Stimulated activated CD8-positive, alpha-beta memory T cell treated with anti-CD3 and anti-CD28 coated beads, Interleukin-15, amount 100 ng/mL, for 1 hour (primary cell): ENCODE measurements at places on chromosomes 16 and 17.
A peak's percentile ranks its signal among the peaks of the same experiment; 100 is the strongest.

DNA sequence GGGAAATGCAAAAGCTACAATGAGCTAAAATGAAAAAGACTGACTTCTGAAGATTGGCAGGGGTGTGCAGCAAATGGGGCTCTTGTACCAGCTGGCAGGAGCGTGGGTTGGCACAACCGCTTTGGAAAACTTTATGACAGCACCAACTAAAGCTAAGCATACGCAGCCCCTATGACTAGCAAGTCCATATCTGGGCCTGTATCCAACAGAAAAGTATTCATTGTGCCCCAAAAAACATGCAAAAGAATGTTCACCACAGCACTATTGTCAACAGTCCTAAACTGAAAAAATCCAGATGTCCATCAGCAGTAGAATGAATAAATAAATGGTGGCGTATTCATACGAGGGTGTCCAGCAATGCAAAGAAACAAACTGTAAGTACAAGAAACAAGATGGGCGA, 22.6 kb upstream of the ITGA3 start:
- no peak for DNase-seq

DNA sequence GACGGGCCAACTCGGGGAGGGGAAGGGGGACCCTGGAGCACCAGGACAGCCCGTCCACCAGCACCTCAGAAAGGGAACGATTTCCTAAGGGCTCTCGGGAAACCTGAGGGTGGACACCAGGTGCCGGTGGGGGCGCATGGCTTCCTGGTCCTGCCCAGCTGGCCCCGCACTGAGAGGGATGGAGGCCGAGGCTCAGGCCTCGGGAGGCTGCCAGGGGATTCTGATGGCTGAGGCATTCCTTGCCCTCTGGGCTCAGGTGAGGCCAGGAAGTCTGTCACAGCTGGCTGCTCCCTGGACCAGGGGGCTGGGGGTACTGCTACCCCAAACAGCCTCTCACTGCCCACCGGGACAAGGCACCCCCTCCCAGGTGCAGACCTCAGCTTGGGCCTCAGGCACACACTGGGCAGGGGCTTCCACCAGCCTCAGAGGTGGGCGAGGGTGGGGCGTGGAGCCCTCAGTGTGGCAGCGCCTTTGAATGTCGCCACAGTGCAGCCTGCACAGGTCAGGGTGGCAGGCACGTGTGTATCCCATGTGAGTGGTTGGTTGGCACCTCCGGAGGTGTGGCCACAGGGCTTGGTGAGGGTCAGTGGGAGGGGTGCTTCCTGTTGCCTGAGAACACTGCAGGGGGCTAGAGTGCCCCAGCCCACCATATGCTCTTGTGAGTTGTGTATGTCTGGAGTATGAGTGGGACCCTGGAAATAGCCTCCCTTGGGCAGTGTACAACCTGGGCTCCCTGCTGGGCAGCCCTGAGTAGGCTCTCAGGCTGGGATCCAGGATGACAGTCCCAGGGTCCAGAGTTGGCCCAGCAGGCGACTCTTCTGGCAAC, 3.9 kb upstream of the FSCN2 start:
- DNase-seq = no peak

DNA sequence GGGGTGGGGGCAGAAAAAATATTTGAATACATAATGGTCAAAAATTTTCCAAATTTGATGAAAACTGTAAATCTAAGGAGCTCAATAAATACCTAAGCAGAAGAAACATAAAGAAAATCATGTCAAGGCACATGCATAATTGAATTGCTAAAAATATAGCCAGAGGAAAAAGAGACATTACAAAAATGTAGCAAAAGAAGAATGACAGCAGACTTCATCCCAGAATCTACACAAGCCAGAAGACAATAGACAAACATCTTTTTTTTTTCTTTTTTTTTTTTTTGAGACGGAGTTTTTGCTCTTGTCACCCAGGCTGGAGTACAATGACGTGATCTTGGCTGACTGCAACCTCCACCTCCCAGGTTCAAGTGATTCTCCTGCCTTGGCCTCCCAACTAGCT, 62.0 kb upstream of the ATP2A3 start:
- no peak for DNase-seq

DNA sequence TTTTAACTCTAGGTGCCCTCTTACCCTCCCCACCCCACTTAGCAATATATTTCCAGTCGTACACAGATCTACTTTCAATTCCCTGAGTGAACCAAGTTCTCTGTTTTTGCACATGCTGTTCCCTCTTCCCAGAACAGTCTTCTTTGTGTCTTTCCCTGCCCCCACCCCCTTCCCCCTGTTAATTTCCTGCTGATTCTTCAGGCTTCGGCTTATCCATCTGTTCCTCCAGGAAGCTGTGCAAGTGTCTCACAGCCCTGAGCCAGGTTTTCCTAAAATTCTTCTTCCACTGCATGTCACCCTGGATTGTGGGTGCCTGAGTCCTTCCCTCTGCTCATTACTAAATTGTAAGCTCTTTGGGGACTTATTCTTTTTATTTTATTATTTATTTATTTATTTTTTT, 12.4 kb upstream of the SPOP start:
- DNase-seq = no peak

DNA sequence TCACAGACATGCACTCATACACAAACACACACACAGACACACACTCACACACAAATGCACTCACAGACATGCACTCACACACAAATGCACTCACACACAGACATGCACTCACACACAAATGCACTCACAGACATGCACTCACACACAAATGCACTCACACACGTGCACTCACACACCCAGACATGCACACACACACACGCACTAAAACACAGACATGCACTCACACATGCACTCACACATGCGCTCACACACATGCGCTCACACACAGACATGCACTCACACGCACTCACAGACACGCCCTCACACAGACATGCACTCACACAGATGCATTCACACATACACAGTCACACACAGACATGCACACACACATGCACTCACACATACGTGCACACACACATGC, 2.7 kb upstream of the ZNF469 start:
- DNase-seq = no peak

- DNase-seq = no peak
Measured at GRCh38 chr17:73304971-73305812, 6.6 kb downstream of the CDC42EP4 start.

GRCh38 chr16:7714775-7715174, 382.1 kb downstream of the RBFOX1 start:
- no peak for DNase-seq

- DNase-seq = no peak
Measured at GRCh38 chr17:65388911-65389310, 172.5 kb downstream of the AXIN2 start.

DNA sequence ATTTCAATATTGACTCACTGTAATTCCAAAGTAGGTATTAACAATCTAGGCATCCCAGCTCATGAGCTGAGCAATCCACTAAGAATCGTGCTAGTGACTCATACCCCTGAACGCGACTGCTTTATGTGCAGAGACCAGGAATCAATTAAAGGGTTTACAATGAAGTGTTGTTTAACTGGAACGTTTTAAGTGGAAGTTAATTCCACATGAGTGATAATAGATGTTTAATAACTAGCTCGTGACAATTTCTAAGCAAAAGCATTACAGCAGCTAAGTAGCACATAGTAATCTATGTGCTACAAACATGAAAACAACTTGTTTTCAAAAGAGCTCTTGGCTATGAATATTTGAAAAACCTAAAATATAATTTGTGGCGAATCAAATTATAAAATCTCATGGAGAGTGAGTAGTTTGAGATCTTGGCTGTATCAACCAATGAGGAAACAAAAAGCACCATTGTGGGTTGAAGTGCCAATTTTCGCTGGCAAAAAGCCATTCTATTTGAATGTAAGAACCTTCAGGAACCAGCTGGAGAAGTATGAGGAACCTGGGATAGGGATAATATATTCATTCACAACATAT, 9.4 kb downstream of the GJC1 start:
- DNase-seq = no peak

- DNase-seq = no peak
Measured at GRCh38 chr17:40448639-40449261, 5.5 kb downstream of the IGFBP4 start.

DNA sequence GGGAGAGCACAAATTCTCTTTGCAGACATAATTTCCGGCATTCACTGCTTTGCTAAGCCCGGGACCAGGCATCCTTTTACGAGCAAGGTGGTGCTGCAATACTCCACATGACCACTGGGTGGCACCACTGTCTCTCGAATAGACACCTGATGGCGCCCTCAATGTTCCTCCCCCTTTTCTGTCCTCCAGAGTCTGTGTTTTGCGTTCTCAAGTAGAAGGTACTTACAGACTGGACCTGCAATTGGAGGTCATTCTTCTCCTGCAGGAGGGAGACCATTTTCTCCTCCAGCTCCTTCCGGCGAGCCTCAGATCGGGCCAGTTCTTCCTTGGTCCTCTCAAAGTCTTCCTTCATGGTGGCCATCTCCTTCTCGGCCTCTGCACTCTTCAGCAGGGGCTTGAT, 45.2 kb downstream of the MYH13 start:
- peak; percentile 50 for DNase-seq

- no peak for DNase-seq
Measured at GRCh38 chr16:24978370-24978914, 36.7 kb downstream of the ARHGAP17 start.

DNA sequence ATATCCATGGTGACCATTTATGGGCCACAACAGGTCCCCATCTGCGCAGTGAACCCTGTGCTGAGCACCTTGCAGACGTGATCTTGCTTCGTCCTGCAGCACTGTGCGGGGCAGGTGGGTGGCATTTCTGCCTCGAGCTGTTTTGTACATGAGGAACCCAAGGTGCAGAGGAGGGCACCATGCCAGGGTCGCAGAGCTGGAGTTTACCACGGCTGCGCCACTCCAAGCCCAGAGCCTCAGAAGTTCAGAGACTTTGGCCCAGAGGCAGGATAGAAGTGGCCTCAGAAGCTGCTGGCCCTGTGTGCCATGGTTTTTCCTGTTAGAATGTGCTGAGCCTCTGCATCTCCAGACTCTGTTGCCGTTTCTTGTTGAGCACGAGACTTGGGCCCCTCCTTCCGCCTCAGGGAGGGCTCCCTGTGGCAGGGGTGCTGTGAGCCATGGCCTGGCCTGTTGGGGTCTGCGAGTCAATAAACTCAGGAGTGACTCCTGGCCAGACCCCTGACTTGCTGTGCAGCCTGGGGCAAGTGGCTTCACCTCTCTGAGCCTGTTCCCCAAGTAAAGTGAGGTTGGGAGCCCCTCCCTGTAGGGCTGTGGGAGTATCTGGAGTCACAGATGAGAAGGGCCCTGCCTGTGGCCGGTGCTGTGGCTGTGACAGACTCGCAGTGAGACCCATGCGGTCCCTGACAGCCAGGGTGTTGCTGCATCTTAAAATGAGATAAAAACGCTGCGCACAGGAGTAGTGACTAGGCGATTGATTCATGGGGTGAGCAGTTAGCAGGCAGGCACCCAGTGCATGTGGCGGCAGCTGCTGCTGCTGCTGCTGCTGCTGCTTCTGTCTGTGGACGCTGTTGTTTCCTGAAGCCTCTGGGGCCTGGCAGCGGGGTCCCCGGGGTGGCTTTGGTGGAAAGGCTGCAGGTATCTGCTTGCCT, 11.8 kb downstream of the MAP2K3 start:
- no peak for DNase-seq

- DNase-seq = no peak
Measured at GRCh38 chr16:66562409-66562808, 3.8 kb upstream of the CMTM1 start.

DNA sequence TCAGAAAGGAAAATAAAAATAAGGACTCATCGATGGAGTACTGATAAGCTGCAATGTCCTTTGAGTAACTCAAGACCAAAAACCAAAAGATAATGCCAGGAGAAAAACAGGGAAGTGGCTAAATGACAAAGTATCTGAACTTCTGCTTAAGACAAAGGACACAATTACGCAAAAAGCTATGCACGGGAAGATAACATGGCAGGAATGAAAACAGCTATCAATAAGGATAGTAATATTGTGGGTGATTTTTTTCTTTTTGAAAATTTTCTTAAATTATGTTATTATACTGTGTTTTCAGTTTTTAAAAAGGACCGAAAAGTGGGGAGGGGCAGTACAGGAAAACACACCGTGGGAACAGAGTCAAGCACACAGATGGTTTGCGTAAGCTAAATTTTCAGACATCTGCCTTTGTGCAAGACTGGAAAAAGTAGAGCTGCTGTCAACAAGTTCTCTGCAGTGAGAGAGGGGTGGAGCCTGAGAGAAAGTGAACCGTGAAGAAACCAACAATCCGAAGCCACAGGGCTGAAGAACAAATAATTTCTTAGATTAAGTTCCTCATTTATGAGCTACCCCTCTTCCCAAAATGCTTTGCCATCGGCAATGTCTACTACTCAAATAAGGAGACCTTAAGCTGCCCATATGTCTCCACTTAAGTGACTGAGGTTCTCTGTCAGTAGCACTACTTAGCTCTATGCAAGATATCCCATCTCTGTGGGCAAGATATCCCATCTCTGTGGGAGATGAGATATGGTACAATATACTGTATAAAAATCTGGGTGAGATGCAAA, 99.9 kb upstream of the CORO6 start:
- peak; percentile 3 for DNase-seq

- DNase-seq = no peak
Measured at GRCh38 chr17:27339198-27339835, 45.4 kb downstream of the WSB1 start.

DNA sequence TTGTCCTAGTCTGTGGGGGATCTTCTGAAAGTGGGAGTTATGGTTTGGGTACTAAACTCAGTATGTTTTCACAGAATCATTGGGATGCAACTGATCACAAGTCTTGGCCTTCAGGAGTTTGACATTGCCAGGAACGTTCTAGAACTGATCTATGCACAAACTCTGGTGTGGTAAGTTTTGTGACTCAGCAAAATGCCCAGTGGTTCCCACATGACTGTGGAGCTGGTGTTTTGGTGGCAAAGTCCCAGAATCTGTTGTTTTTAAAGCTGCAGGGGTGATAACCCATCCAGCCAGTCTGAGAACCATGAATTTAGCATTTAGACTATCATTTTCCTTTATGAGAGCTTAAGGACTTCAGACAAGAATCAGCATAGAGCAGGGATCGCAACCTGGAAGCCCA, 40.6 kb downstream of the GDE1 start:
- DNase-seq = no peak

GRCh38 chr16:3152027-3152276, 17.1 kb downstream of the ZNF213 start:
- no peak for DNase-seq

DNA sequence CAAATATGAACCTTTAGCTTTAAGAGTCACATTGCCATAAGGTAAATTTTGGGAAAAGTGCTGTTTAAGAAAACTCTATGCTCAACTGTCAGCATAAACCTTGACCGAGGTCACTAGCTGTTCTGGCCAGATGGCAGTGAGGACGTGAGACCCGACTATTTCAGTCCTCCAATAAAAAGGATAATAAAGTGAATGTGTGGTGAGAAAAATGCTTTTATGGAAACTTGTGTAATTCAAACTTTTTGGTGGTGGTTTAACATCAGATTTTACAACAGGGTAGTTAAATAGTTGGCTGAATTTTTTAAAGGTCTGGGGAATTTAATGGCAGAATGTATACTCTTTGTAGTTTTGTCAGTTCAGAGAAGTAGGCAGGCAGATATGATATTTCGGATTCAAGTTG, 391.1 kb downstream of the PMP22 start:
- no peak for DNase-seq

GRCh38 chr17:39701012-39701783, 1.3 kb downstream of the ERBB2 start:
- DNase-seq = no peak
